ENCODE measurements at places on chromosomes 11 and 22.

DNA sequence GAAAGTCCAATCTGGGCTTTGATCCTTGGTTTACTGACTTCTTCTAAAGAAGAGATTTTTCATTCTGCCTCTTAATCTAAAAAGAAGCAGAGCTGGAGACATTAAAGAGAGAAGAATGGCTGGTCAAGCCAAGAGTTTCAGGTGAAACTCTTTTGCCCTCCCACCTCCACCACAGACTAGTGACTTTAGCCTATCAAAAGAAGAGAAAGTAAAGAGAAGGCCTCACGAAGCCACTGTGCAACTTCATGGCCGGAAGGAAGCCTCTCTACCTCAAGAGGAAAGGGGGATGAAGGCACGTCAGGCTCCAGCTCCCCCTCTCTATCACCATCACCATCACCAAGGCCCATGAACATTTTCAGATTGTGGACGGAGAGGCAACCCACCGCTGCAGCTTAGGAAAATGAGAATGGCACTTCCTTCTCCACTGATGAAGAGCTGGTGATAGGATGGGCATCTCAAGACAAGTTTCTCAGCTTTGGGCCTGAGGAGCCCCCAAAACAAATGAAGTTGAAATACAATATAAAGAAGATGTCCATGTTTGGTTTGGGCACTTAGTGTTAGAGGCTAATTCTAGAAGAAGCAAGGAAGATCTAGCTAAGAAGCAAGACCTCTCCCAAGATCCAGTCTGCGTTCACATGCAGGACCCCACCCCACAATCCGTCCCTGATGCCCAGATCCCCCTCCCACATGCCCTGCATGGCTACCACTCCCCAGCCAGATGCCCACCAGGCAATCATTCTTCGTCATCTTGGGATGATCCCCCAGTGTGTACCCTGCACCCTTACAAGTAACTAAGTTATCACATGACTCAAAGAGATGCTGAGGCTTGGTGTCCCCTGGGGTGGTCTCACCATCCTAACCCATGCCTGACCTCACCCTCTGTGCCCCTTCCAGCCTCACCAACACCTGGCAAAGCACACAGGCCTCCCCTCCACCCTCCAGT is 52.6 kb downstream of the IGSF9B start:
- DNase-seq: no peak

- no peak for DNase-seq
Observed at GRCh38 chr22:30843245-30843644, 125.3 kb downstream of the MORC2 start.

GRCh38 chr11:62806611-62807121 is 1.4 kb upstream of the NXF1 start:
- no peak for DNase-seq

DNA sequence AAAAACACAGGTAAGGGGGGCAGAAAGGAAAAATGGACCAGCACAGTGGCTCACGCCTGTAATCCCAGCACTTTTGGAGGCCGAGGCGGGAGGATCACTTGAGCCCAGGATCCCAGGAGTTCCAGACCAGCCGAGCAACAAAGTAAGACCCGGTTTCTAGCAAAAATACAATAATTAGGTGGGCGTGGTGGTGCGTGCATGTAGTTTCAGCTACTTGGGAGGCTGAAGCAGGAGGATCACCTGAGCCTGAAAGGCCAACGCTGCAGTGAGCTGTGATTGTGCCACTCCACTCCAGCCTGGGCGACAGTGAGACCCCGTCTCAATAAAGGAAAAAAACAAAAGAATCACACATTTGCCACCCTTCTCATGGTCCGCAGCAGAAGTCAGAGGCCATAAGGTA is 519.4 kb downstream of the BRD1 start:
- no peak for DNase-seq

DNA sequence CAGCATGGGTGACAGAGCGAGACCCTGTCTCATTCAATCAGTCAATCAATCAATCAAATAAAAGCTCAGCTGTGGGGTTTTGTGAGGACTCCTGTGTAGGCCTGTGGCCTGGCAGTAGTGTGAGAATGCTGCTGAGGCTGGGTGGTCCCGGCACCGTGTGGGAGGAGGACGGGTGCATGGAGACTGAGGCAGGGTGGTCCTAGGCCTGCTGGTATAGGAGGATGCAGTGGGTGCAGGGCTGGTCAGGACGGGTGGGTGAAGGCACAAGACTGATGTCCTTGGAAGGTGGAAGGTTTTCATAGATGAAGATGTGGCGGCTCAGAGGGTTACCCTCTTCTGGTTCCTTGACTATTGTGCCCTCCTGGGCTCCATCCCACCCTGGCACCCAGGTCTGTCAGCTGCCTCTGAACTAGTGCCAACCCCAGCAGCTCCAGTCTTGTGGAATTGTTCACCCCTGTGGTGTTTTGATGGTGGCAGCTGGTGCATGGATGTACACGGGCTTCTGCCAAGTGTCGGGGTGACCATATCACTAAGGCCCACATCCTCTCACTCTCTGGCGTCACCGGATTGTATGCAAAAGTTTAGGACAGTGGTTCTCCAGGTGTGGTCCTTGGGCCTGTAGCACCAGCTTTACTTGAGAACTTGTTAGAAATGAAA is 23.7 kb downstream of the TANGO2 start:
- no peak for DNase-seq

DNA sequence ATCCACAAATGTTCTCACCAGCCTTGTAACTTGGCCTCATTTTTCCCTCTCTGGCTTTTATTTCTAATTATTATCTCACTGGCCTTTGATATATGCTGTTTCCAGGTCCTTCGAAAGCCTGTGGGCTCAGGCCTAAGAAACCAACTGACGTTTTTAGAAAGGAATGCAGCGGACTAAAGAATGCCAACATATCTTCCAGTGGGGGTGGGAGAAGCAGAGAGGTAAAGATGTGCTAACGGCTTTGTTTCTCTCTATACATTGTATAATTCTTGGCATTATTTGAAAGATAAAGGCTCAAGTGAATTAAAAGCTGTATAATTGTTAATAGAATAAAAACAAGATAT is 28.2 kb downstream of the OR6Q1 start:
- DNase-seq: no peak

DNA sequence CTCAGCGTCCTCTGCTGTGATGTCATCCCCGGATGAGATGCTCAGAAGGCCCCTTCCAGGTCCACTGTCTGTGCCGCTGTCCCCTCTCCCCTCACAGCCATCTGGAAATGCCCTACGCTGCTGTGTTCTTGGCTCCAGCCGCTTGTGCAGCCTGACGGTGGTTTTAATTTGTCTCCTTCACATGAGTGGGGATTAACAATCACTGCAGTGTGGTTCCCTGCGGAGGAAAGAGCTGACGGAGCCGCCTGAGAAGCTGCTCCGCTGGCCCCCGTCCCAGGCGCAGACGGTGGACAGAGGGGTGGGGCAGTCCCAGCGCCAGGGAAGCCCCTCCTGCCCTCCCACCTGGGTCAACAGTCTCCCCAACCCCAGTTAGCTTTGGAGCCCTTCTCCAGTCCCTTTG is 67.5 kb upstream of the PHF21B start:
- no peak for DNase-seq

- DNase-seq: no peak
Observed at GRCh38 chr11:32326522-32326921, 108.8 kb downstream of the WT1 start.

DNA sequence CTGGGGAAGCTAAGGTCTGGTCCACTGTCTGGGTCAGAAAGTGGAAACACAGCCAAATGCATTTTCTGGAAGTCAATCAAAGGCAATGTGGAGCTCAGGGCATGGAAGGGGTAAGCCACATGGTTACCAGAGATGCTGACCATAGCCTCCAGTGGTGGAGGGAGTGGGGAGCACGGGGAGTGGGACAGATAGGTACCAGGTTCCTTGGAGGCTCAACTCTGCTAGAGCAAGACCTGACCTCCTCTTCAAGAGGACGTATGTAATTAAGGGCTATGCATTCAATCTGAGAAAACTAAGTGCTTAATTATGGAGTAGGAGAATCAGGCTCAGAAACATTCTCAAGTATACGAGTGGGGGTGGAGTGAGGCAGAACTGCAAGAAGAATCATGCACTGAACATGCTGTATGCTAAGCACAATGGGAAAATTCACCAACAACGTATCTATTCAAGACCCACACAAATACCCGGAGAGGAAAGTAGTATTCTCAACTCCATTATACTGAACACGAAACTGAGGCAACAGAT is 65.2 kb upstream of the PHOX2A start:
- peak; percentile 25 for DNase-seq

GRCh38 chr11:9001736-9002135 is 2.1 kb downstream of the NRIP3 start:
- no peak for DNase-seq

GRCh38 chr11:75508051-75508561 is 17.6 kb downstream of the GDPD5 start:
- no peak for DNase-seq
